HFFc6 (cell line): ENCODE measurements at places on chromosomes 2 and 18.

DNA sequence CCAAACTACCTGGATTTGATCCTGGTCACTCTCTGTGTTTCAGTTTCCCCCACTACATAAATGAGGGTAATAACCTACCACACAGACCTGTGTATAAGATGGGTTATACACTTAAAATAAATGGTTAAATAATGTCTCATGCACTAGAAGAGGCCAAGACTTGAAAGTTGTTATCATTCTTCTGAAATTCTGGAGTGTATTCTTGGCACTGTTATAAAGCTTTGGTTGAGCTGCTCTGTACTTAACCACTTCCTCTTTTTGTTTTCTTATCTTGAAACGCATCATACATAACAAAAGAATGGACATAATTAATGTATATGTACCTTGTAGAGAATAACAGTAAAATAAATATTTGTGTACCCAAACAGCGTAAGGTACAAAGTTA is 281.0 kb downstream of the AFF3 start:
- DNase-seq, result no peak

GRCh38 chr2:8628179-8628865 is 53.5 kb upstream of the ID2 start:
- DNase-seq, result no peak

- no peak for DNase-seq
These were observed 537 bp upstream of the STAT4 start for GRCh38 chr2:191151331-191151730.

DNA sequence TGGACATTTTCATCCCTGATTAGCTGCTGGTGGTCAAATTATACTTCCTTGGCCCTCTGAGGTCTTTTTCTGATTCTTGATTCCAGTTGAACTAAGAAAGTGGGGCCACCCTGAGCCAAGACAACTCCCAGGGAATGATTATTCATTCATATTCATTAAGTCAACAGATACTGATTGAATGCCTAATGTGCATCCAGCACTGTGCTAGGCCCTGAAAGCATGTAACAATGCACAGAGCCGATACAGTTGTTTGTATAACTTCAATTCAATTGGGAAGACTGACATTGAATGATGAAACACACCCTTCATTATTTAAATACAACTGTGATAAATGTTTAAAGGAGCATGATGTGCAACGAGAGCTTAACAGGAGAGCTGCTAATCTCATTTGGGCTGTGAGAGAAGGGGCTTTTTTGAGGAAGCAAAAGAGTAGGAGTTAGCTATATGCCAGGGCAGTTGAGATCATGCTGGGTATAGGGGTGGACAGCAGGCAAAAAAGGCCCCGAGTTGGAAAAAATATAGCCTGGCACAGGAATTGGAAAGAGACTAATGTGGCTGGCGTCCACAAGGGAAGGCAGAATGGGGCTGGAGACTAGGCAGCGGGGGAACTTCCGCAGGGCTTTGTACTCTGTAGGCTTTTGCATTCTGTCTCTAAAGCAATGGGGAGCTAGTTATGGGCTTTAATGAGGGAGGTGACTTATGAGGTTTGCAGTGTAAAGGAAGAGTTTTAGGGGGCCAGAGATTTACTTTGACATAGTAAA is 57.2 kb upstream of the ACVR1 start:
- DNase-seq, result no peak

DNA sequence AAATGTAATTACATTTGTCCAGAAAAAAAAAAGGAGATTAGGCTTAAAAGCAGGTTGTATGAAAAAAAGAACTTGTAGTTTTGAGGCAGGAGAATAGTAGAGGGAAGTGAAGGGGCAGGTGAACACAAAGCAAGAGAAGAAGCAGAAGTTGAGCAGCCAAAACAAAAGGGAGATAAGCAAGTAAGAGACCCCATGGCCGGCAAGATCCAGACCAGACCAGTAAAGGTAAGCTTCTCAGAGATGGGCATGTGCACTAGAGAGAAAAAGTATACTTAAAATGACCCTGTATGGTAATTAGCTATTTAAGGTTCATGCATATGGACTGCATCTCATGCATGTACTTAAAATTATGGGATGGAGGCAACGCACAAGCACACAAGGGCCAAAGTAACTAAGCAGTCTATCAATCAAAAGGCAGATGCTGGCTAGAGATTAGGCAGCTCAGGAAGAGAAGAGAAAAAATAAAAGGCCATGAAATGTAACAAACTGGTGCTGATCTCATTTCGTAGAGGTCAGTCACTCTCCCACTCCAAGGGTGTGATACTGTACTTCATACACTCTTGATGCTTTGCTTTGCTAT is 9.7 kb downstream of the SIGLEC15 start:
- no peak for DNase-seq

- no peak for DNase-seq
These were observed 25.5 kb upstream of the POLR1B start for GRCh38 chr2:112516801-112517200.

DNA sequence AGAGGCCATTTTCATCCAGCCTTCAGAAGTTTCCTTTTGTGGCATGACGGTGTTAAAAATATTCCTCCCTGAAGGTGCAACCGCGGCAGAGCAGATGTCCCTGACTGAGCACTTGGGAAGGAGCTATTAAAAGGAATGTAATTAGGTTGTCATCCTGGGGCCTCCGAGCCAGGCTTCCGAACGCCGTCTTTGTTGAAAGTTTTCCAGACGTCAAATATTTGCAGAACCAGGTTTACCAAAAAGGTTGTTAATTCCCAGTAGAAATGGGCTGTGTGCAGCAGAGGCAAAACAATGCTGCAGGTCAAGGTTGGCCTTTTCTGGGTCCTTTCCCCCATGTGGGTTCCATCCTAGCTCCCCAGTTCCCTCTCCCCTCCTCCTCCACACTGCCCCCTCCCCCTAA is 110.0 kb upstream of the STPG4 start:
- DNase-seq, result no peak

GRCh38 chr2:20129331-20130159 is 78.1 kb upstream of the LAPTM4A start:
- no peak for DNase-seq

GRCh38 chr2:140775411-140775810 is 1355.4 kb downstream of the LRP1B start:
- no peak for DNase-seq

DNA sequence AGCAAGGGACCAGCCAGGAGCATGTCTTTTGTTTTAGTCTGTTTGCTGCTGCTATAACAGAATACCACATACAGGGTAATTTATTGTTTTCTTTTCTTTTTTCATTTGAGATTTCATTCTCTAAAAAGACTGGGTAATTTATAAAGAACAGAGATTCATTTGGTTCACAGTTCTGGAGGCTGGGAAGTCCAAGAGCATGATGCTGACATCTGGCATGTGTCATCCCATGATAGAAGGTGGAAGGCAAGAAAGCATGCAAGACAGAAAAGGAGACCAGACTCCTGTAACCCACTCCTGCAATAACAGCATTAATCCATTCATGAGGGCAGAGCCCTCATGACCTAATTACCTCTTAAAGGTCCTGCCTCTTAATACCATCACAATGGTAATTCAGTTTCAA is 14.8 kb downstream of the SGO2 start:
- DNase-seq, result no peak

DNA sequence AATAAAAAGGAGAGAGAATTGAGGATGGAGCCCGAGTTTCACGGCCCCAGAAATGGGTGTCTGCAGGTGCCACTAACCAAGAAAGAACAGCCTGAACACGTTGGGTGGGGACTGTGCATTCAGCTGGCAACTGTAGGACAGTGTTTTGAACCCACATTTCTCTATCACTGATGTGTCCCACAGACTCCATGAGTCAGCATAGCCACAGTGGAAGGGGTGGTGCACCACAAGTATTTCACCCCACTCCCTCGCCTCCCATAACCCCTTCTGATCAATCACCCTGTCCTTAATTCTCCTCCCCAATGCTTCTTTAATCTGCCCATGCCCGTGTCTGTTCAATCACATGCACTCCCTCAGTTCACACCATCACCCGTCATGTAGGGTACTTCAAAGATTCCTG is 291.5 kb downstream of the ZNF516 start:
- no peak for DNase-seq

DNA sequence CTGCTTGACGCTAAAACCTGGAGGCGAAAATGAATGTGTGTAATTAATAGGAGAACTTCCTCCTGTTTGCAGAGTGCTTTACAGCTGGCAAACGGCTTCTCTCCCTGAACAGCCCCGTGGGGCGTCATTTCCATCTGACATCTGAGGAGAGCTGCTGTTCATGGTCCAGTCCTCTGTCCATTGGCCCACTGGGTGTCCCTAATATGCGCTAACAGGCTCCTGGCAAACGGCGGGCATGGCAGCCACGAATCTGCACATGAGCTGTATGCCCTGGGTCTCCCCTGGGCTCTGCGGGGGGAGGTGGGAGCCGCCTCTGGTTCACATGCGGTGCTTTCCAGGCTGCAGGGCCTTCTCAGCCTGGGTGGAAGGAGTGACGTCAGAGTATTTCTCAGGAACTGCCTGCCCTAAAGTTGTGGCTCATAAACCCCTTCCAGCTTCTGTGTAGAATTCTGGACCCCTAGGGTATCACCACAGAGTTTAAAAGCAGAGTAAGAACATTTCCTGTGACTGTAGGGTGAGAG is 73.2 kb downstream of the LRRFIP1 start:
- peak; percentile 42 for DNase-seq

DNA sequence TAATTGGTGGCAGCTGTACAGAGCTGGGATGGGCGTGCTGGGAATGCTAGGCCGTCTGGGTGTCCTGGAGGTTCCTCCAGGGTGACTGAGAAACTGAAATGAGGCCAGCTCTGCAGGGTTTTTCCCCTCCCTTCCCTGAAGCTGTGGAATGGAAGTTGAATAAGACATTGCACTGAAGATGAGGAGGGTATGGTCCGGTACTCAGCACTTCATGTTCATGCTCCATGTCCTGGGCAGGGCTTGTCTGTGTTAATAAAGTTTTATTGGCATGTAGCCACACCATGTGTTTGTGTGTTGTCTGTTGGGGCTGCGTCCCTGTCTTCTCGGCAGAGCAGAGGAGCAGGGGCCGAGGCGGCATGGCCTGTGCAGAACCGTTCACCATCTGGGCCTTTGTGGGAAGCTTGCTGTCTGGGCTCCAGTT is 154.0 kb downstream of the LDLRAD4 start:
- DNase-seq, result no peak

DNA sequence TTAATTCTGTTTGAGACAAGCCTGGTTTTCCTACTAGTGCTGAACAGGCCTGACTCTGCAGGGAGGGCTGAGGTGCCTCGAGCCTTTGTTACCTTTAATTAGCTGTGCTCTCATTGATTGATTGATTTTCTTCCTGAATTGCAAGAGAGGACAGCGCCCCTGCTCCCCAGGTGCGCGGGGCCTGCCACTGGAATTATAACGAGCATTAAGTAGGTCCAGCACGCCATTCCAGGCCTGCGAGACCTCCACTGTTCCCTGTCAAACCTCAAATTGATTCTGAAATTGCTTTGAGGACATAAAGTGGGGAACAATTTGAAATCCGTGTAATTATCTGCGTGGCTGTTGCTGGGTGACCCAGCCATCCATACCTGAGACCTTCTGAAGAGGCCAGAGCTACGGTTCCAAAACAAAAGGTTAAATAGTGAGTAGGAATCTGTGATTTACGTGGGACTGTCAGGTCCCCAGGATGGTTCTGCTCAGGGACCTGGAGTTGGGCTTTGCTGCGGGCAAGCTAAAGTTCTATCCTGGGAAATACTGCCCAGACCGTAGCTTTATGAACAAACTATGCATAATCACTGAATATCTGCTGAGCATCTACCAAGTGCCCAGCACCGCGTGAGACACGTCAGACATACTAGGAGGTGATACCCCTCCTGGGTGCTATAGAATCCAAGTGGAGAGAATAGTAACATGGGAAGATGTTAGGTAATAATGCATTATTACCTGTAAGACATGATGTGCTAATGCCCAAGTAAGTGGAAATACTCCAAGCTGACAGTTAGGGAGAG is 104.1 kb downstream of the ZBTB7C start:
- DNase-seq, result no peak

- no peak for DNase-seq
These were observed 91.7 kb upstream of the SPHKAP start for GRCh38 chr2:228273159-228273558.

GRCh38 chr2:30209227-30209626 is 22.1 kb upstream of the LBH start:
- no peak for DNase-seq

GRCh38 chr18:4285525-4285924 is 169.6 kb downstream of the DLGAP1 start:
- DNase-seq, result no peak

- no peak for DNase-seq
These were observed 392.6 kb upstream of the CHST9 start for GRCh38 chr18:27577752-27578151.

- DNase-seq, result no peak
These were observed 146.4 kb downstream of the RAB3GAP1 start for GRCh38 chr2:135198481-135198880.

- no peak for DNase-seq
These were observed 20.3 kb downstream of the RAB3GAP1 start for GRCh38 chr2:135072125-135072997.

DNA sequence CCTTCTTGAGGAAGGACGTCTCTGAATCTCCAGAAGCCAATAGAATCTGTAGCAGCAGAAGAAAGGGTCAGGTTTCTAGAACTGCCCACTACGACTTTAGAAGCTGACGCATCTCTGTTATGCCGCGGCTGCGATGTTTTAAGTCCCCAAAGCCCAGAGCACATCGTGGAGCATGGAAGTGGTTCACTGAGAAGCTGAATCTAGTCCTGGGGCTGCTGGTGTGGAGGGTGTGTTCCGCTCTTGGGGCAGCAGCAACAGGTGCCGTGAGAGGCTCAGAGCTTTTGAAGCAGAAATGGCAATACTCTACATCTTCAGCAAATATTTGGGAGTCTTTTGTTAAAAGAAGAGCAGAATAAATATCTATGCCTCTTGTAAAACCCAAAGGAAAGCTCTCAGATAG is 48.9 kb upstream of the RMDN2 start:
- DNase-seq, result no peak

DNA sequence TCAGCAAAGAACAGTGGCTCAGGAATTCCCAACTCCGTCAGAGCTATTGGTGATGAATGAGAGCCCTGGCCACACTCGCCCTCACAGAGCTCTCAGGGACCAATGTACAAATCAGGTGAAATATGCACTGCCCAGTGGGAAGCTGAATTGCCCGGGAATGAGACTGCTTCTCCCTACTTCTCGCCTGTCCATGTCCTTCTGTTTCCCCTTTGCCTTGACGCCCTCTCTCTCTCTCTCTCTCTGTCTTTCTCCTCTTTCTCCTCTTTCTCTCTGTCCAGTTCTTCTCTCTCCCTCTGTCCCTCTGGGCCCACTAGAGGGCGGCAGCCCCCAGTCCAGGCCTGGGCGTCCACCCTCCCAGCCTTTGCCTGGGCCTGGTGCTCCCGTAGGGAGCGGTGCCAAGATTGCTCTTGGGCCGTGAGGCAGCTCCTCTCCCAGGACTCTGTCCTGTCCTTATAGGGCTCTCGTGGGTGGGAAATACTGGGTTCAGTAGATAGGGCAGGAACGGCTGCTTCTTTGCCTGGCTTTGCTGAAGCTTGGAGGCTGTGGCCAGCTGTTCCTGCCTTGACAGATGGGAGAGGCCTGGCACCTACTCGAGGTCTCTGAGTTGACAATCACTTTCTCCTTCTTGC is 28.4 kb upstream of the PUM2 start:
- DNase-seq, result peak; percentile 76

GRCh38 chr18:57416542-57416941 is 18.6 kb upstream of the ONECUT2 start:
- no peak for DNase-seq
